Spleen (tissue), 13 donors: ENCODE measurements at places on chromosomes 4 and X.

DNA sequence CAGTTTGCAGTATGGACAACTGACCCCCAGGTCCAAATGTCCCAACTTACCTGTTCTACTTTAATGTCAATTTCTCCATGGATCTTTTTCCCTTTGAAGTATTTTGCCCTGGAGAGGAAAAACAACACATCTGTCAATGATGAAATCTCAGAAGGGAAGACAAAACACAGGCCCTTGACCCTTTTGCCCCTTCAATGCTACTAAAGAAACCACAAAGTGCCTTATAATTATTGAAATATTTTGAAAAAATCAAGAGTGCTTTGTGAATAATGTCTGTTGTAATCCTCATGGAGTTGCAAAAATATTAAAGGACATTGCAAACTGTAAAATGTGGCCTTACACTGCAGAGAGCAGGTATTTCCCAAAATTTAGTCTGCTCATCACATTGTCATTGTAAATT is 12.6 kb downstream of the SYN1 start:
- DNase-seq: no peak

GRCh38 chr4:173746424-173746823 is 216.4 kb upstream of the HAND2 start:
- DNase-seq: no peak

- DNase-seq: peak; percentile 90
These were observed at the start of gene RAP2C for GRCh38 chrX:132219343-132219768. TSS of gene RAP2C (minus strand) at chrX:132219447. CDS start at chrX:132217268, 2,179 bp downstream.

DNA sequence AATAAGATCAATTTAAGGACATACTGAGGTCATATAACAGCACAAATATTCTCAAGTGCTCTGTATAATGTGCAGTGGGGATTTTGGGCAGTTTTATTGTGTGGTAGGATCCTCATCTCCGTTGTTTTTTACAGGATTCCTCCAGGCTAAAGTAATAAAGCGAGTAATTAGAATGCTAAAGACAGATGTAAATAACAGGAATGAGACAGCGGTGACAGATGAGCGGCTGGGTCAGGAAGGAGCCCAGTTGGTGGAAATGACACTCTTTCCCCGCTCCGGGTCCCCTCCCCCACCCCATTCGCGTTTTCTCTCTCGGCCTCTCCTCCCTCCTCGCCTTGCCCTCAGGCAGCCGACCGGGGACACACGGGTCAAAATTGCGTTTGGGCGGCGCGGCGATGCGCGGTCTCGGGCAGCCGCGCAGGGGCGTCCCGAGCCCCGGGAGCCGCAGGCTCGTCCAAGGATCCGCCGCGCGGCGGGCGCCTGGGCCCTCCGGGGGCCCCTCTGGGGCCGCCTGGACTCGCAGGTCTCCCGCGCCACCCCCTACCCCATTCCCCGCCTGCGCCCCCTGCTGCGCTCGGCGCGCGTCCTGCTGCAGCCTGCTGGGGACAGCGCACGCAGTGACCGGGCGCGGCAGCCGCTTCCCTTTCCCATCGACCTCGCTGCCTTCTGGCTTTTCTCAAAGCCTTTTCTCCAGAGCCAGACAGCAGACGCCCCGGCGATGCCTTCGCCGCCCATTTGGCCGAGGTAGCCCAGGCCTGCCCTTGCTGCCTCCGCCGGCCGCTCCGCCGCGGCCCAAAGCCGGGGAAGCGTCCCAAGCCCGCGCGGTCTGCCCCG is 16.2 kb downstream of the POU4F2 start:
- DNase-seq: no peak

DNA sequence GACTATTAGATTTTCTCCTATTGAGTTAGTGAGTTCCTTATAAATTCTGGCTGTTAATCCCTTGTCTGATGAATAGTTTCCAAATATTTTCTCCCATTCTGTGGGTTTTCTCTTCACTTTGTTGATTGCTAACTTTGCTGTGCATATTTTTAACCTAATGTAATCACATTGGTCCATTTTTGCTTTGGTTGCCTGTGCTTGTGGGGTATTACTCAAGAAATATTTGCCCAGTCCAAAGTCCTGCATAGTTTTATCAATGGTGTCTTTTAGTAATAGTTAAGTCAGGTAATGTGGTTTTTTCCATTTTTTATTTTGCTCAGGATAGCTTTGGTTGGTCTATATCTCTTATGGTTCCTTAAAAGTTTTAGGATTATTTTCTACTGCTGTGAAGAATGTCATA is 490.3 kb downstream of the ARAP2 start:
- DNase-seq: no peak

DNA sequence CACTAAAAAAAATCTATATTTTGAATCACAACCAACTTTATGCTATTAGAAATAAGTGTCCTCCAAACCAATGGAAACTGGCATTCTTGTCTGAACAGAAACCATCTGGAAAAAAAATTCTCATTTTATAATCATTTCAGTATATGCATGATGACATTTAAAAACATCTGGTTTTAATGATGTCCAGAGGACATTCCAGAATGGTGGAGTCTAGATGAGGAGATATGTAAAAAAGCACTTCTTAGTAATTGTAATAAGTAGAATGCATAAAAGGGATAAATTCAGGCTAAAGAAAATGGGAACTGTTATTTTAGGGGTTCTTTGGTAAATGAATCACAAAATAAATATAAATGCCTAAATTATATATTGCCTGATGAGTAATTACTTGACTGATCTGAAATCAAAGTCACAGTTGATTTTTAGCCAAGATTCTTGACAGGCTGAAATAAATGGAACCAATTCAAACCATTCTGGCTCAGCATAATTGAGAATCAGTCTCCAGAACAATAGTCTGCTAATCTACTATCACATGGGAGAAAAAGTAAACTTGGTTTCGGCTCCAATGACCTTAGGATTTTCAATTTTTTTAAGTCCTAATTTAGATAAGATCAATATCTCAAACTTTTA is 636.6 kb downstream of the FAT4 start:
- DNase-seq: no peak

DNA sequence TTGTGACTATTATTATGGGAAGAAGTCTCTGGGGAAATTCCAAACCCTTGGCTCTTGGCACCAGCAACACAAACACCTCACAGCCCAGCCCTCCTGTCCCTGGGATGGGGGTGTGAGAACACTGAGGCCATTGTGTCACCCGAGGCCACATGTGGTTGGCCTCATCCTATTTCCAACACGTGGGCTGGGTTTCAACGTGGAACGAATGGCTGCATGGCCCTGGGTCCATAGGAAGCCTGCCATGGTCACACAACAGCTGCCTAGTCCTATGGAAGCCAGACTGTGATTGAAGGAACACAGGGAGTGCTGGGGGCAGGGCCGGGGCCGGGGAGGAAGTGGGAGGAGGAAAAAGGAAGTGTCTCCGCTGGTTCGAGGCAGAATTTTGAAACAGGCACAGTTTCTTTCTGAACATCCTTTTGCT is 10.0 kb downstream of the CLCN4 start:
- no peak for DNase-seq

DNA sequence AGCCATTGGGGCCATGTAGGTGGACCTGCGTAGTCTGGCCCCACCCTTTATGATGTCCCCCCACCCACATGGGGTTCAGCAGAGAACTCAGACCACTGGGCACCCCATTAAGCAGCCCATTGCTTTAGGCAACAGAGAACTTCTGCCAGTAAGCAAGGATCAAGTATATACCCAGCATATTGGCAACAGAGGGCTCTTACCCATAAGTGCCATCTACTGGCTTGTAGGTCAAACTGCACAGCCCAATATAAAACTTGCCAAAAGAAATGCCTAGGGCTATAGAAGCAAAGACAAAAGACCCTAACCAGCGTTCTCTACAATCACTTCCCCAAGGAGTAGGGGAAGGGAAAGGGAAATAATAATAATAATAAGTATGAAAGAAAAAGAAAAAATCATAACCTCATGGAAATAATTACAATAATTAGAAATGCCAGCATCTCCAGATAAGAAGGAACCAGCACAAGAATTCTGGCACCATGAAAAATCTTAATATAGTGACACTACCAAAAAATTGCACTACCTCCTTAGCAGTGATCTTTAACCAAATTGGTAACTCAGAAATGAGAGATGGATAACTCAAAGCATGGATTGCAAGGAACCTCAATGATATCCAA is 1090.7 kb downstream of the FAT4 start:
- no peak for DNase-seq

DNA sequence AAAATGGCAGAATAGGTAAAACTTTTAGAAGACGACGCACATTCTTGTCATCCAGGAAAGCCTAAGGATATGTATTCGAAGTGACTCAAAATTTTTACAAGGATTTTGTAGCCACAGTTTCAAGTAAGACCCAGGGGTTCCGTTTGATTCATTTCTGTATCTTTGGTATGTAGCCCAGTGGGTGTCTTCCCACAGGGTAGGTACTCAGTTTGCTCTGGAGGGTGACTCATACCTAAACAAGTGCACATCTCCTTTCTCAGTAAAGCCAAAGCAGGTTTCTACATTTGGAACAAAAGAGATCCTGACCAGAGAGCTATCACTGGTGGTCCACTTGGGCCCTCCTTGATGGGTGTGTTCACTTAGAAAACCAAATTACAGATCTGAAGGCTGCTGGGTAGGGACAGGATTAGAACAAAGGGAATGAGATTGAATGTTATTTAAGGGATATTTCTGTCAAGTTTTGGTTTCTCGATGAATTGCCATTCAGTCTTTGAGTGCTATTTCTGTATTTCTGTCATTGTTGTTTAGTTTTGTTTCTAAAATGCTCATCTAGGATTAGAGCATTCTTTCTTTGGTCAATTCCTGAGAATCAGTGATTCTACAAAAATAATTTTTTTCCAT is 56.1 kb downstream of the PLS3 start:
- no peak for DNase-seq

DNA sequence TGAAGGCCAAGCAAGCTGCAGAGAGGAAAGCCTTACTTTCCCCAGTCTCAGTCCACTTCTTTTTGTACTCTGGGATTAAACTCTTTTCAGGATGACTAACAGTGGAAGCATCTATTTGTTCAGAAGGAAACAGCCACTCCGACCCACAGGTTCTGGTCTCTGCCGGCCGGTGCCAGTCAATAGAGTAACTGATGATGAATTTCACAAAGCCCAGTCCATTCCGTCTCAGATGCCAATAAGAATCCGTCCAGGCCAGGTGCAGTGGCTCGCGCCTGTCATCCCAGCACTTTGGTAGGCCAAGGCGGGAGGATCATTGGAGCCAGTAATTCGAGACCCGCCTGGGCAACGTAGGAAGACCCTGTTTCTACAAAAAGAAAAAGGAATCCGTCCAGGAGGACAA is 58.5 kb upstream of the HELT start:
- DNase-seq: no peak

DNA sequence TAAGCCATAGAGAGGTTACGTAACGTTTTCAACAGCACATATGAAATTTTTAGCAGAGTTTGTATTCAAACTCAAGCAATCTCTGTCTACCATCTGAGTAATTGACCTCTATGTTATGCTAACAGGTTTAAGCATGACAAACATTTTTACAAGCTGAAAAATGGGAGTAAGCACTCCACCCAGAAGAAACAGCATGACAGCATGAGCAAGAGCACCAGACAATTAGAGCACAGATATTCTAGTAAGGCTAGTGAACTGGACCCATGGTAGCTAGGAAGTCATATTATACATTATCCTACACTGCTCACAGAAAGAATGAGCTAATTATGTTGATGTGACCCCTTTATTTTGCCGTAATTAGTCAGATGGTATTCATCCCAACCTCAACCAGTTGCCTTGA is 200.5 kb downstream of the PABPC4L start:
- no peak for DNase-seq

GRCh38 chrX:96538104-96538725 is 146.4 kb upstream of the DIAPH2 start:
- no peak for DNase-seq

- no peak for DNase-seq
These were observed 134.3 kb upstream of the AP1S2 start for GRCh38 chrX:15988661-15989603.

DNA sequence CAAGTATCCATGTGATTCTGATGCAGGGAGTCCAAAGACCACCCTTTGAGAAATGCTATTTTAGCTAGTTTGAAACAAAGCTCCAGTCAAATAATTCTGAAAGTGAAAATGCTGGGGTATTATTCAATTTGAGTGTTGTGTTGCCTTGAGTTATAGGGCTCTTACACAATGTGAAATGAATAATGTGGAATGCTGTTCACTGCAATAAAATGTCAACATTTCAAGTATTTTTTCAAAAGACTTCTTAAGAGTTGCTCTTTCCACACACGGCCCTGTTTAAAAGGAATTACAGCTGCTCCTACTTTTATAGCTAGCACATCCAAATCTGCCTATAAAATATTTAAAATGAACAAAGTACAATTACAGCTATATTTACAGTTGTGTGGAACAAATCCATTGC is 27.5 kb upstream of the PLS3 start:
- no peak for DNase-seq
